ENCODE measurements at places on chromosomes 11 and 22. TPM values are rescaled to one million over a fixed set of nuclear protein-coding genes. Genes with fewer than 3 reads are reported as not detected.
A peak's percentile ranks its signal among the peaks of the same experiment; 100 is the strongest.

SLC22A9 gene
- total RNA-seq = not detected

C11orf52 gene
- total RNA-seq = 5.0 TPM

PRRG4 gene
- total RNA-seq = 3.7 TPM

OR4A16 gene
- total RNA-seq = not detected

VSIG10L2 gene
- not detected for total RNA-seq

KDM4E gene
- total RNA-seq = not detected

DEUP1 gene
- not detected for total RNA-seq

MS4A7 gene
- not detected for total RNA-seq

GRCh38 chr11:108527382-108527781 lies 29.2 kb upstream of the POGLUT3 start:
- no peak for DNase-seq

DNA sequence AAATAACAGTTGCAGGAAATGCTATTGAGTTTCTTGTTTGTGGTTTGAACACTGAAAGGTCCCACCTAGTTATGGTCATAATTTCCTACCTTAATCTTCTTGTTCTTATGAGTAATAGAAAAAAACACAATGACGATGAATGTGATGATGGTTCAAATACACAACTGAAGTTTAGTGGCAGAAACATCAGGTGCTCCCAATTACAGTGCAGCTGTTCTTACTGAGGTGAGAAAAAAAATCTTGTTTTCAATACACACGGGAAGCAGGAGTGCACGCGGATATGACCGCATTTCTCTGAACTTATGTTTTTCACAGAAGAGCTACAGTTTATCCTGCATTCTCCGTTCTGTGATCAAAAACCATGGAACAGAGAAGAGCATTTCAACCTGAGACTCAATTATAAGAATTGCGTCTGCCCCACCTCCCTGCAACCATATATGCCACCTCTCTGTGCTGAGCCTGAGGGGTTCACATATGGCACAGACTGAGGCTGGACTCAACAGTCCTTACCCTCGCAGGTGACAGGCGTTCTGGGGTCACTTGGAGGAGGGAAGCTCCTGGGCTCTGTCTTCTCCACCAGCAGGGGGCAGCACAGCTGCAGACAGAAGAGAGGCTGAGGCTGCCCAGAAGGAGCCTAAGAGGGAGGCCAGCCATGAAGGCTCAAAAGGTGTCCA lies 99.7 kb upstream of the IGLL5 start:
- DNase-seq = no peak

DNA sequence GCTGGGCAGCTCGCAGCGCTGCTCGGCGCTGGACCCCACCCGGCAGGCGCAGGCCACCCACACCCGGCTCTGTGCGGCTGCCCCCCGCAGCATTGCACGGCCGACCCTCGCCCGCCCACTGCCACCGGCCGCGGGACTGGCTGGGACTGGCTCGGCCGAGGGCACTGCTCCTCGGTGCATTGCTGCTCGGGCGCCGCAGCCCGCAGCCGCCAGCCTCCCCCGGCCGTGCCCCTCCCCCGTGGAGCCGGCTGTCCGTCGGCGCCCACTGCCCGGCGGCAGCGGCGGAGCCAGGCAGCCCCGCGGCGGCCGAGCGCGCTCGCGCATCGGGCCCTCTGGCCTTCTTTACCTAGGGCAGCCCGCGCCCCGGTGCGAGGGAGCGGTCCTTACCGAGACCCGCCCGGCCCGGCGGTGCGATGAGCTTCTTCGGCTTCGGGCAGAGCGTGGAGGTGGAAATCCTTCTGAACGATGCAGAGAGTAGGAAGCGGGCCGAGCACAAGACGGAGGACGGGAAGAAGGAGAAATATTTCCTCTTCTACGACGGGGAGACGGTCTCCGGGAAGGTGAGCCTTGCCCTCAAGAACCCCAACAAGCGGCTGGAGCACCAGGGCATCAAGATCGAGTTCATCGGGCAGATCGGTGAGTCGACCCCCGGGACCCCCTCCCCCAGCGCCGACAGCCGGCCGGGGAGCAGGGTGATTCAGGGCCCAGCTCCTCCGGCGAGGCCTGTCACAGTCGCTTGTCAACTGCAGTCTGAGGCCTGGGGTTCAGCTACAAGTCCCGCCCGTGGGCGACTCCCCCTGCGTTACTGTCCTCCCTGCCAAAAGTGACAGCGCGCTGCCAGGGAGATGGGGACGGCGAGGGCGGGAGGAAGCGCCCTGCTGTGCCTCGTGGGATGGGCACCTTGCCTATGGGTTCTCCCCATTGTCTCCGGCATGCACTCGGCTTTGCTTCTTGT lies 516 bp downstream of the VPS26B start:
- no peak for DNase-seq

GRCh38 chr11:124075841-124076651 lies 34.9 kb upstream of the OR10G7 start:
- DNase-seq = no peak

- DNase-seq = no peak
Measured at GRCh38 chr22:48198489-48199459, 1436.3 kb downstream of the TBC1D22A start.

GRCh38 chr22:21735200-21736083 lies at the start of gene YPEL1:
TSS of gene YPEL1 (minus strand) at chr22:21735794. CDS start at chr22:21710744, 25,050 bp downstream.
- DNase-seq = peak; percentile 81

DNA sequence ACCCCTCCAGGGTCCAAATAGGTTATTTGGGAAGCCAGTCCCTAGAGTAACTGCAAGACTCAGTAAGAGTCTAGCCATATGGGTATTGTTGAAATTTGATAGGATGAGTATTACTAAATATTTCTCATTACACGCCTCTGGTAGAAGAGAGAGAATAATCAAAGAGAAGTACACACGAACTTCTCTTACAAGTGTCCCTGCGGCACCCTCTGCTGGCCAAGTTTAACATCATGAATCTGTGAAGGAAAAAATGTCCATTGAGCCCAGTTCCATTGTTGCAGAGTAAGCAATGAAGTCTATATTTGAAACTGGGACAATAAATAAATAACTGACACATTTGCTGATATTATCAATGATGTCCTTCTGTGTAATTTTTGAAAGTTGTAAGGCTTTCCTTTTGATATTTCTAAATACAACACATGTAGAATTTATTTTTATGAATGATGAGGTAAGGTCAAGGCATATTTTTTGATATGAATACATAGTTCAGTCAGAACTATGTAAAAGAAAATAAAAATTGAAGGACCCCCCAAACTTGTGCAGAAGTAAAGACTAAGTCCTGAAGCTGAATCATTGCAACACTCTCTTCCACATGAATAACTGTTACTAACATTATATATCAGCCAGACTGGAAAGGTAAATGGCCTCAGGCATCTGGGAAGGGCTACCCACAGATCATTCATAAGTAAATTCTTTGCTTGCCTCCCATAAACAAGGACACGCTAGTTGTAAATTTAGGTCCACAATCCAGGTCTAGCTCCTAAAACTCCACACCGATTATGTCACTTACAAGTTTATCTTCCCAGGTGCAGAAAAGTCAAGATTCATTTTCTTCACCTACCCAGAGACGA lies 10.0 kb downstream of the OR51L1 start:
- peak; percentile 10 for DNase-seq

GRCh38 chr22:16953206-16954059 lies 54.6 kb downstream of the GAB4 start:
- DNase-seq = no peak

DNA sequence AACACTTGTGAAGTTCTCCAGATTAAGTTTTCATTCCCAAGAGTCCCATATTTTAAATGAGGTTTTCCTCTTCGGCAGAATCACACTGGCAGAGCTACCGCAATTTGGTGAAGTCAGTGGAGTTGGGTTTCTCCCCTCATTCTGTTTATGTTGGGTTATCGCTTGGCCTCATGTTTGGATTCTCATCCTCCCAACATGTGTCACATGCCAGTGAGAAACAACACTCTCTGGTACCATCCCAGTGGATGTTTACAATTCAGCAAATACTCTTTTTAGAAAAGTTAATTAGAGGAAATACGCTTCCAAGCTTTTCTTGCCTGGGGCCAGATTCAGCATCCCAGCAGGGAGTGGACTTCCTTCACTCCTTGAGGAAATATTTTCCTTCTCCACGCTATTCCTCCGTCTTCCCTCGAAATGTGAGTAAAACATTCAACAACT lies 2.1 kb downstream of the PAMR1 start:
- DNase-seq = no peak

DNA sequence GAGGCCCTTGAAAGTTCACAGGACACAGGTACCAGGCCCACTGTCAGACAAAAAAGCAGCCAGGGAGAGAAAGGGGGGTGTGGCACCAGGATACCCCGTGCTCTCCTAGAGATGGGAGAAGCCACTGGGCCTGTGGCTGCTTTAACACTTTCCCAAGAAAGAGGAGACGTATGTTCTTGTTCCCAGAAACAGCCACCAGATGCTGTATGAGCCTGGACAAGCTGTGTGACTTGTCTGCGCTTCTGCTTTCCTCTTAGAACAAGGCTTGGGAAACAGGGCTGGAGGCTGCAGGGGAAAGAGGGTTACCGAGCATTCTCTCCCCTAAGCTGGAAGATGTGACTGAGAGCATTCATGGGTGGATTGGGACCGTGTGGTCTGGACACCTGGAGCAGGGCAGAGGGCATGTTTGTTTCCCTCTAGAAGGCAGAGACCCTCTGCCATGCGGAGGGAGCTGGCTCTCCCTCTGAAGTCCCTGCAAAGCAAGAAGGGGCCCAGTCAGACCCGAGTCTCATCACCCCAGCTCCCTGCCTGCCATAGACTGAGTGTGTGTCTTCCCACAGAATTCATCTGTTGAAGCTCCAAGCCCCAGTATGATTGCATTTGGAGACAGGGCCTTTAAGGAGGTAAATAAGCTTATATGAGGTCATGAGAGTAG lies 74.1 kb downstream of the TRIM29 start:
- no peak for DNase-seq

DNA sequence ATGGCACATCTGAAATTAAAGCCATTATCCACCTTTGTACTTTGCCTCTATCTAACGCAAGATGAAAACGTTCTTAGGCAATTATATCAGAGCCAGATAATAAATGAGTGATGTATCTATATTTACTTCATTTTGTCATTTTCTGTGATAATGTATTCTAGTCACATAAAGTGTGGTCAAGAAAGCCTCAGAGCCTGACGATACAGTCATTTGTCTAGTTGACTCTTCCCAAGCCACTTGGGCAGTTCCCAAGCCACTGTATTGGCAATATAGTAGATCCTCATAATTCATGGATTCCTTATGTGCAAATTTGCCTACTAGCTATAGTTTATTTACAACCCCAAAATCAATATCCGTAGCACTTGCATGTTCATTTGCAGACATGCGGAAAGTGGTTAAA lies 7.8 kb downstream of the HOATZ start:
- no peak for DNase-seq

DNA sequence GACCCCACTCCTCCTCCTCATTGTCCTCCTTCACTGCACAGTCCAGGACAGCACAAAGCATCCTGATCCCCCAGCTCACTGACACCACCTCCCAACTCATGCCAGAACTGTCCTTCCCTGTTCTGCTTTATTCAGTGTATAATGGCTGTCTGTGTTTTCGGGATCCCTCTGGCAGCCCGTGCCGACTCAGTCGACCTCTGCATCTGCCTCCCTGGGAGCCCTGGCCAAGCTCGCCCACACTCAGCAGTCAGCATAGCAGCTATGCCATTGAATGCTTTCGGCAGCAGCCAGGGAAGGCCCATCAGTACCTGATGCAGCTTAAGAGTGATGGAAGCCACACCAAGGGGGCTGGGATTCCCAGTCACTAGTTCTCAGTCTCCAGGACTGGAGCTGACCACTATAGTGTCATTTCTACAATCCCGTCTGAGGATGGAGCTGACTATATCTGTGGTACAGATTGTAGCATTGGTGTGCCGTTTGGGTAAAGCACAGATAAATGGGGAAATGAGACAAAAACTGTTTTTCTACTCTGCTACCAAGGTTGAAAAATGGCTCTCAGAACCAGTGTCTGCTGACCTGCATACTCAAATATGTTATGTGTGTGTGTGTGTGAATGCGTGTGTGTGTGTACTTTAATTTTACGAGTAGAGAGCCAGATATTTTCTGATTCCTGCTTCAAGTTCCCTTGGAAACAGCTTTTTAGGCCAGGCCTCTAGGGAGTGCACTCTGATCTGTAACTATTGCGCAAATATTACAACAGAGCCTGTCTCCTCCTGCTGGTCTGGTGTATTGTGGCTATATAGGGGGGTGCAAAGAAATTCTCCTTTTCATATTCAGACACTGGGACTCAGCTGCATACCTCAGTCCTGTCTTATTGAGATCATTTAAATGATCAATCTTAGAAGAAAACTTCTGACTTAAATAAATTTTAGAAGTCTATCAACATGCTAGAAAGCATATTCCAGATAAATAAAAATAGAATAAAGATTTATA lies 78.8 kb upstream of the TOP3B start:
- no peak for DNase-seq

DNA sequence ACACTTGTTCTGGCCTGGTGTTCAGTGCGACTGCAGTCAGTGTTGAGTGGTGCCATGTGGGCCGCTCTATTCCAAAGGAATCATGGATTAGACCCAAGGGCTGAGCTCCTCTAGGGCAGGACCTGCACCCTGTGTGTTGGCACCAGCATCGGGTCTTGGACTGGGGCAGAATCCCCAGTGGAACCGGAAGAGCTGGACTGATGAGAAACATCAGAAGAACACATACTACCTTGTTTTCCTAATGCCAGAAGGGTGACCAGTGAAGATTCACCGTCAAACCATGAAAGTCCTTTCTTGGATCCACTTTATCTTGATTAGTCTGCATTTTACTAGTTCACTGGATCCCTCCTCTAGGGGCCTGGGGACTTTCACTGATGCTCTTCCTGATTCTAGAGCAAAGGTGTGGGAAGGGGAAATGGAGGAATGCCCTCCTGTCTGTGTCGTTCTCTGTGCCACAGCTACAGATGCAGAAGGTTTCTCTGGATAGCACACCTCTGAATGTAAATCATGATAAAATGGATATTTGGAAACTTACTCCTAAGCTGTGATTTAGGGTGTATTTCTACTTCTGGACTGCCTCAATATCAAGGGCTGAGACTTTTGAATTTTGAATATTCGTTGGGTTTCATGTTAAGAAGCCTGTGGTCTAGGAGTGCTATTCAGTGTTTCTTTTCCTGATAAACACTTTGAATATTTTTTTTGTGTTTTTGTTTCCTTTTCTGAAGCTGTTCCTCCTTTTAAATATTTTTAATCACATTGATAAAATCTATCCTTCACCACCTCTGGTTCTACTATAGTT lies 11.0 kb upstream of the GLB1L3 start:
- no peak for DNase-seq

DNA sequence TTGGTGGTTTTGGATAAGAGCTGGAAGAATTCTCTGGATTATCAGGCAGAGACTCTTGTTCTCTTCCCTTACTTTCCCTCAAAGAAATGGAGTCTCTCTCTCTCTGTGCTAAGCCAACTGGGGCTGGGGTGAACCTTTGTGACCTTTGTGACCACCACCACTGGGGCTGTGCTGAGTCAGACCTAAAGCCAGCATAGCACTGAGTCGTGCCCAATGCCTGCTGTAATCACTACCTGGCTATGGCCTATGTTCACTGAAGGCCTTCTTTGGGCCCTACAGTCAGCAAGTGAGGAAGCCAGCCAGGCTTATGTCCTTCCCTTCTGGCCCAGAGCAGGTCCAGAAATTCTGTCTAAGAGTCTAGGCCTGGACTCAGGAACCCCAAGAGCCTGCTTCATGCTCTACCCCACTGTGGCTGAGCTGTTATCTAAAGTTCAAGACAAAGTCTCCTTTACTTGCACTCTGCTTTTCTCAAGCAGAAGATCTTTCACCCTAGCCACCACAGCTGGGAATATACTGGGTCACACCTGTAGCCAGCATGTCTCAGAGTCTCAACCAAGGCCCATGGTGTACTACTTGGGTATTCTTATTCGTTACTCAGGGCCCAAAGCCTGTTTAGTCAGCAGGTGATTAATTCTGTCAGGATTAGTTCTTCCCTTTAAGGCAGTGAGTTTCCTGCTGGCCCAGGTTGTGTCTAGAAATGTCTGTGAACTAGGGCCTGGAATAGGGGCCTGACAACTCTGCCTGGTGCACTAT lies 86.0 kb downstream of the EHF start:
- no peak for DNase-seq

- no peak for DNase-seq
Measured at GRCh38 chr22:27138471-27138870, 481.1 kb downstream of the MIAT start.
